HEK293T (cell line): ENCODE measurements at places on chromosomes 5 and 9.

DNA sequence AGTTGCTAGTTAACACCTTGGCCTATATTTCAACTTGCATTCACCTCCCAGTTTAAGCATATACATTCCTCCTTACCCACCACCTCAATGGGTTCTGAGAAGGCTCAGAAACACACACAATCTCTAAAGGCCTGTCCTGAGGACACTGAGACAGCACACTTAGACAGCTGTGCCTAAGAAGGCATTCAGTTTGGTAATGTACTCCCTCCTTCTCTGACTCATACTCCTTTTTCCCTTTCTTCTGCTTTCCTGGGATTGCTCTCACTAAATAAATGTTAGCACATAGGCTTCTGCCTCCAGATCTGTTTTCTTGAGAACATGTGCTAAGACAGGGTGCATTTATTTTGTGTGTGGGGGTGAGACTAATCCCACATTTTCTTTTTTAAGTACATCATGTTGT, 456.8 kb upstream of the CDH6 start:
- DNase-seq = no peak

DNA sequence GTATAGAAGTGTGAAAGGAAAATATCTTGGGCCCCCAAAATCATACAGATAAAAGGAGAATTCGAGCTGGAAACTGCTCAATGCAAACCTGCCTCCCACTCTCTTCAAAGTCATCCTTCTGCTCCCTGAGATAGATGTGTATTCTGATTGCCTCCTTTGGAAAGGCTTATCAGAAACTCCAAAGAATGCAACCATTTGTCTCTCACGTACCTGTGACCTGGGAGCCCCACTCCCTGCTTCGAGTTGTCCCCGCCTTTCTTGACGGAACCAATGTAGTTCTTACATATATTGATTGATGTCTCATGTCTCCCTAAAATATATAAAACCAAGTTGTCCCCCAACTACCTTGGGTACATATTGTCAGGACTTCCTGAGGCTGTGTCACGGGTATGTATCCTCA, 163.8 kb downstream of the DIRAS2 start:
- no peak for DNase-seq

DNA sequence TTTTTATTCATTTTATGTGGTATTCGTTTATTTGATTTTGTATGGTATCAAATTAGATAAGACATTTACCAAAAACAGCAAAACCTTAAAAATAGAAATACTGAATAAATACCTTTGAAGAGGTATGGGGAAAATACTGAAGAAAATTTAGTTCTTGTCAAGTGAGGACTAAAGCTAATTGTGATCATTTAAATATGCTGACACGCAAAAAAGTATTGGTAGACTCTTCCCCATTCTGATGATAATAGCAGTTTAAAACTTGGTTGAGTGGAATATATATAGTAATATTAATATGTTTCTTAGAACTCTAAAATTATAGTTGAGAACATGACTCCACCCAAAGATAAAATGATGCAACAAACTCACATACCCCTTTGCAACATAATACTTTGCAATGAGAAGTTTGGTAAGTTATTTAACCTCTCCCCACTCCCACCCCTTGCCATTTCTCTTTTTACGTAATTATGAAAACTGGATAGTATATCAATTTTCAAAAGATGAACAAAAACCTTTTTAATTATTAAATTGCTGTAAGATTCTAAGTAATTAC, 30.1 kb upstream of the SNX24 start:
- no peak for DNase-seq

DNA sequence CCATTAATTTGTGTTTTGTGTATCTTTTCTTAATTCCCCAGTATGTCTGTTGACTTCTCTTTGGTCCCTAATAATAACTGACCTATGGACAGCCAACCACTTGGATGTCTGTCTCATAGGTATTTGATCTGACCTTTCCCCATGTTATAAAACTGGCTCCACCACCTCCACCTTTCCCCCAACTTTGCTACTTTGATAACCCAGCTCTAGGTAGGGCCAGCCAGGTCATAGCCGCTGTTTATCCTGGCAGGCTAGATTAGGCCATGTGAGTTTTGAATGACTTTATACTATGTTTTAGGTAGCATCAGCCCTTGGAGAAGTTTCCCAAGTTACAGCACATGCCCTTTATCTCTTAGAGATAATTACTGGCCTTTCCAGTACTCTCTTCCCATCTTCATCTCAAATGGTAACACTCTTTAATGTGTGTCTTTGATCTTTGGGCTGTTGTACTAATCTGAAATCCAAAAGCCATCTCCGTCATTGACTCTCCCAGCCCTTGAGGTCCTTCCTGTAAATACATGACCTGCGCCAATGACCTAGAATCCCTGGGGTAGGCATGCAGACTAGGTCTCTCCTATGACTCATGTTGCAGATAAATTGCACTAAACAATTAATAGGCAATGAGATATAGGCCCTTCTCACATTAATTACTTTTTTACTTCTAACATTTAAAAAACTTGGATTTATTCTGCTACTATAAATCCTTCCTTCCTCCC, 152.6 kb downstream of the CD180 start:
- DNase-seq = no peak

GRCh38 chr5:152933056-152933455, 528.0 kb upstream of the NMUR2 start:
- DNase-seq = no peak

GRCh38 chr5:127970854-127971425, 112.6 kb upstream of the SLC12A2 start:
- no peak for DNase-seq

DNA sequence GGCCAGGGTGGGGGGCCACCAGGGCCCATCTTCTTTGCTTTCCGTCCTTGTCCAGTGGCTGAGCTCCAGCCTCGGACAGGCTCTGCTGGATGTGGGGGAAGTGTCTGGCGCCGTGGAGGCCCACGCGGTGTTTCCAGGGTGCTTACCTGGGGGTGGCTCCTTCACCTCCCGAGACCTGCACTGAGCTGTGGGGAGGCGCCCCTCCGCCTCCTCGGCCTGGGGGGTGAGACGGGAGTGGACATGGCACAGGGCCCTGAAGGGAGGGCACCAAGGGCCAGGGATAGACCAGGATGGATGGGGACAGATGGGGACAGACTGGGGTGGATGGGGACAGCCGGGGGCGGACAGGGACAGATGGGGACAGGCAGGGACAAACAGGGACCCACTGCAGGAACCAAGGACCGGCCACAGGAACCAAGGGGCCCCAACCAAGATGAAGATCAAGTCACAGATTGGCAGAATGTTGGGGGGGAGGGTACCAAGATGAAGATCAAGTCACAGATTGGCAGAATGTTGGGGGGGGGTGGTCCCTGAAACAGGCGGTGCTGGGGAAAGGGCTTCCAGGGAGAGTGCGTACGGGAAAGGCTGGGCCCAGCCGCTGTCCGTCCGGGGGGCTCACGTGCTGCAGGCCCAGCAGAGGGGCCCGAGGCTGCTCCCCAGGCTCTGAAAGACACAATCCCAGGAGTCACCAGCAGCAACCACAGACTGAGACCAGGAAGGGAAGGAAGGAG, 13.3 kb upstream of the QSOX2 start:
- DNase-seq = no peak

DNA sequence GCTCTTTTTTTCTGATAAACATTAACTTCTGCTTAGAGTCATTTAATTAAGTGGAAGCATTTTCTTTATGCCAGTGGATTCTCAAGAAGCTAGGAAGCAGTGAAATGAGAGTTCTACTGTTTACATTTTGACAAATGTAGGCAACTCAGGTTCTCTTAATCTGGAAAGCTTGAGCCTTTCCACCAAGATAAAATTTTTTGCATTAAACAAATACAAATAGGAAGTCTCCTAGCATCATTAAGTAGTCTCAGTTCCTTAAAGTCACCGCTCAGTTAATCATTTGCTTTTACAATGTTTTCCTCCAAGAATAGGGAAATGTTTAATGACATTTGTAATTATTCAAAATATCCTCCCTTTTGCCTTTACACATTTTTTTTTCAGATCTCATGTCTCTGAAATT, 290.4 kb upstream of the PDE4D start:
- no peak for DNase-seq

GRCh38 chr9:24939109-24939850, 393.6 kb upstream of the IZUMO3 start:
- no peak for DNase-seq

GRCh38 chr5:82023644-82024043, 51.8 kb downstream of the ATG10 start:
- DNase-seq = no peak

- DNase-seq = no peak
Measured at GRCh38 chr5:29833394-29833793, 1360.1 kb upstream of the CDH6 start.

GRCh38 chr9:85716031-85716877, 25.5 kb downstream of the AGTPBP1 start:
- DNase-seq = peak; percentile 15

DNA sequence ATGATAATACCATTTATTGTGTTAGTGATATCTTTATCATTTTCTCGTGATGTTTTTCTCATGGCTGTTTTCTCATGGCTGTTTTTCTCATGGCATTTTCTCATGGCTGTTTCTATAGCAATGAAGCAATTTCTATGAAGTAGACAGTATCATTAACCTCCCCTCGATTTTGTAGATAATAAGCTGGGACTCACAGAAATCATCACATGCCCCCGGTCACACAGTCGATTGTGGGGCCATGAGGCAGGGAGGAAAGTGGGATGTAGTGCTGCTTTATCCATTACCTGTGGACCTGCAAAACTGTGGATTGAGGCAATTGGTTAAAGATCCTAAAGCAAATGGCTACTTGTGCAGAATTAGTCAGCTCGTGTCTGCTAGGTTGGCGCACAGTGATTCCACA, 47.3 kb downstream of the TGFBI start:
- no peak for DNase-seq

DNA sequence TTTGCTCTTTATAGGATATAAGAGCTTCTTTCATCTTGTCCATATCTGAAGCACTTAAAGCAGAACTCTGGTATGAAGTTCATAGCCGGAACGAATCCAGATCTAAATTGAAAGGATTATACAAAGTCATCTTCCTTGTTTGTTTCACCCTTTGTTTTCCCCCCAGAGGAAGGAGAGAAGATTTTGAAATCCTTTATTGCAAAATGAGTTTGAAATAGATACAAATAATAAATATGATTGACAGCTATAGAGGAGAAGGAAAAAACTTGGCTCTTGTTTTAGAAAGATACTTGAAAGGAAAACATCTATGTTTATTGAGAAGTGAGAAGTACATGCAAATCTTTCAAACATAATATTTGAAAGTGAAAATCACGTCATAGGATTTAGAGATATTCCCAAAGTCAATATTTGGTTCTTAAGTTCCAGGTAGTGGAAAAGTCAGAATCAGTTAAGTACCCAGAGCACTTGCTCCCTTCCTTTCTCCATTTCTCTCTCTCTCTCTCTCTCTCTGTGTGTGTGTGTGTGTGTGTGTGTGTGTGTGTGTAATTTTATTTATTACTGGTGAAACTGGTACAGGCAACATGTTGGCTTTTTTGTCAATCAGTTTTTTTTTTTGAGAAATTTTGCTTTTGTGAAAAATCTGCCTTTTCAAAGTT, 27.2 kb downstream of the PAM start:
- DNase-seq = no peak

DNA sequence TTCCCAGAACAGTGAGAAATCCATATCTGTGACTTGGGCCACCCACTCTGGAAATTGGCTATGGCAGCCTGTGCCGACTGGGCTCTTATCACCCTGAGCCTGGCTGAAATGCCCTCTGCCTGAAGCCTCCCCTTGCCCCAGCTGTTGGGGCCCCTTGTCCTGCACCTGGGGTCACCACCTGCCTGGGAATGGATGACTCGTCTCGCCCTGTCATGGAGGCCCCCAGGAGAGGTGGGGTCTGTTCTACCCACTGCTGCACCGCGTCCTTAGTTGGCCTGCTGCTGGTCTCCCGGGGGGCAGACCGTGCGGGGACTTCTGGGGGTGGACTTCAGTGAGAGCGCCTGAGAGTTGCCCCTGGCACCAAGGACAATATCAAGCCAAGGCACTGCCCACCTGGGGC, 46.6 kb upstream of the COL5A1 start:
- DNase-seq = no peak

- no peak for DNase-seq
Measured at GRCh38 chr9:106156465-106156864, 462.1 kb downstream of the TMEM38B start.

DNA sequence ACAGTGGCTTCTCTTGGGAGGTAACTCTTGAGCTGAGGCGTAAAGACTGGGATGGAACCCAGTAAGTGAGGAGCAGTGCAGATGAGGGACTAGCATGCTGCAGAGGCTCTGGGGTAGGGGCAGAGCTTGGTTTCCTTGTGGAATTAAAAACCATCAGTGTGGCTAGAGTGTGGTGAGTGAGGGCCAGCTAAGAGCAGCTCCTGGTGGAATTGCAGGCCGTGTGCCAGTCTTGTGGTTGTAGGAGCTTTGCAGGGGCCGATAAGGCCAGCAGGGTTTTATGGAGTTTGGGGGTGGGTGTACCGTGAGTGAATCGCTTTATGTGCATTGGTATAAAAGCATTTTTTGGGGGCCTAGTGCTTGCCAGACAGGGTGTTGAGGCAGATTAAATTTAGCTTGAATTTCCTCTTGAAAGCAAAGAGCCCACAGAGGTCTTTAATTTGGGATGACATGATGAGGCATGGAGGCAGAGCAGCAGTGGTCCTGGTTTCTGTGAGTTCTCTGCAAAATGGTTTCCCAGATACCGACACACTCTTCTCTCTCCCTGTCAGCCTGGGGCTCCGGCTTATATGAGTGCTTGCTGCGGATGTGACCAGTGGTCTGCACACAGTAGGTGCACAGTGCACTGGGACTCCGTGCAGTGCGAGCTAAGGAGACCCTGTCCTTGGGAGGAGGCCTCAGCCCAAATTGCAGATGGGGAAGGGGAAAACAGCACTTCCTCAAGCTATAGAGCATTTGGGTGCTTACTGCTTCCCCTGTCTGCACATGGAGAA, 176.4 kb upstream of the PITX1 start:
- no peak for DNase-seq
